AG04449 (cell line): ENCODE measurements at places on chromosomes 6 and 20.

GRCh38 chr20:54398814-54399213 is 76.6 kb upstream of the DOK5 start:
- DNase-seq: no peak

GRCh38 chr20:19625426-19625825 is 132.6 kb upstream of the RIN2 start:
- no peak for DNase-seq

DNA sequence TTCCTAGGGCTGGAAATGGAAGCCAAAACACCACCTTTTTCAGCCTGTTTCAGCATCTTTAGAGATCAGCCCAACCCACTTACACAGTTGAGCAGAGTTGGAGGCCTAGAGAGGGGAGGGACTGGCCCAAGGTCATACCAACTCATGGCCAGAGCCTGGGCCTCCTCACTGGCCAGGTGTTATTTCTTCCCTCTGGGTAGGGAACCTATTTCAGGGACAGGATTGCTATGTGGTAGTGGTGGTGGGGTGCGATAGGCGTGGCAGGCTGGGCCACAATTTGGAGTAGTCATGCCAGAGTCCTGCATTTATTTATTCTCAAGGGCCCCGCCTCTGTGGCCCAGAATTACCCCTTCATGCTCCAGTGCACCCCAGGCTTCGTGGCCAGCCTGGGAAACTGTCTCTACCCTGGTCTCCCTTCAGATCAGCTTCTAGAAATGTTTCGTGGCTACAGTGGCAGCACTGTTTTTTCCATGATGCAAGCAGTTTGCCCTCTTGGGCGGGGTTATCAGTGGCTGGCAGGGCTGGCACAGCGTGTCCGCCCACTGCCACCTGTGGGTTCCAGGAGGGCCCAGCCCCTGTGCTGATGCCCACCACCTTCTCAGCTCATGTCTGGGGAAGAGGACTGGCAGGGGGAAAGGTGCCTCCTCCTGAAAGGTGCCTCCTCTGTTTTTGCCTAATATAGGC is 6.2 kb downstream of the VEGFA start:
- DNase-seq: no peak

DNA sequence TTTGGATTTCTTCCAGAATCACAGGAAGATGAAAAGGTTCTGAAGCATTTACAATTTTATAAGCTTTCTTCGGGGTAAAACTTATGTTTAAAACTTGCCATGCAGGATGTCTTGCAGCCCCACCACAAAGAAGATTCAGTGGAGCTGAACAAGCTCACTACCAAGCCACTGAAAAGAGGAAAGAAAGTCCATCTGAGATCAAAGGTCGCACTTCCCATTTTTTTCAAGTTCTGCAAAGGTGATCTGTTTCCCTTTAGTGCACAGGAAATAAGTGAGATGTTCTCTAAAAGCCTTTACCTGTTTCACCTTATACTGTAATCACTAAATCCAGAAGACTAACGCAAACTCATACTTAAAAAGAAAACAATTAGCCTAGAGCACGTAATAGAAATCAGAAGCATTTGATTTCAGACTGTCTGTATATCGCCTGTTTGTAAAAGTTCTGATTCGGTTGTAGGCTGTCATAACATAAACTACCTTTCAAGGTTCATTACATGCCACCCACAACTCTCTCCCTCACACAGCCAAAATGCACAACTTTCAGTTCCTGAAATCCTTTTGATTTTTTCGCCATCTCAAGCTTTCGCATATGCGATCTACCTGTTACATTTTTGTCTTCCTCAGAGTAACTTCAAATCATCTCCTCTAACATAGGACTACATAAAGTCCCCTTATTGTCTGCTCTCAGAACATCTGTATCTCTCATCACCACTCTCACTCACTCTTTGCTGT is 1.8 kb downstream of the ECHDC1 start:
- DNase-seq: no peak

GRCh38 chr20:51801122-51801822 is 1.0 kb downstream of the SALL4 start:
- no peak for DNase-seq

- DNase-seq: no peak
Observed at GRCh38 chr6:38518511-38519304, 121.0 kb downstream of the BTBD9 start.

GRCh38 chr20:56957737-56958553 is 308.5 kb downstream of the BMP7 start:
- DNase-seq: no peak

DNA sequence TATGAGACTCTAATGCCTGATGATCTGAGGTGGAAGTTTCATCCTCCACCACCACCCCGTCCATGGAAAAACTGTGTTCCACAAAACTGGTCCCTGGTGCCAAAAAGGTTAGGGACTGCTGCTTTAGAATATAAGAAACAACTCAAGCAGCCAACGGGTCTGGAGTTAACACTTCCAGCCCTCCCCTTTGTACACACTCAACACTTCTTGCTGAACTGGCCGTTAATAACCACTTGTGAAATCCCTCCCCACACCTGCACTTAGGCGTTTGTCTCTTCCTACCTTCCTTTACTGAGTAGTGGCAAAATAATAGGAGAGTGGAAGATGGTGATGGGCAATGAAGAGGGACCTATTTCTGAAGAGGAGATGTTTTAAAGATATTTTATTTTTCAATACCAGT is 10.5 kb downstream of the SAYSD1 start:
- no peak for DNase-seq

DNA sequence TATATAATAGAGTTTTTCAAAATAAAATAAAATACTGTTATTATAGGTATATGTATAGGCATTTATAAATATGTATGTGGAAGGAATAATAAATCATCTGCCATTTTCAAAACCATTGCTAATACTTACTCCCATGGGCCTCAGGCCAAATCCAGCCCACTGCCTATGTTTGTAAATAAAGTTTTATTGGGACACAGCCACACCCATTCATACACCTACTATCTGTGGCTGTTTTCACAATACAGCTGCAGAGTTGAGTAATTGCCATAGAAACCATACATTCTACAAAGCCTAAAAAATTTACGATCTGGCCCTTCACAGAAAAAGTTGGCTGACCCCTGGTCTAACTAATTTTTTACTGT is 9.5 kb downstream of the ALDH5A1 start:
- DNase-seq: no peak

DNA sequence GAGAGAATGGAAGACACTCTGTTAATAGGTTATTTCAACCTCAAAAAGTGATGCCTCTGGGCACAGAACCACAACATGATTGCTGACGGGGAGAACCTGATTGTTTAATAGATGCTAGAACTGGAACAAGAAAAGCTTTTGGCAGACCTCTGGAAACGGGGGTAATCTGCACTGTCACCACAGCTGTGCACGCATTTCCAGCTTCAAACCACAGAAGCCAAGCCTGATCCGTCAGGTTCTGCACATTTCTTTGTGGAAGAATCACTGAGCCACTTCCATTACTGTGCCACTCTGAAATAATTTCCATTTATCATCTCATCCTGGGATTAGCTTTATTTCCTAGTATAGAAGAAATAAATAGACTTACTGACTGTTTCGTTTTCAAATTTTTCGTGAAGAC is 309.3 kb downstream of the FARS2 start:
- DNase-seq: no peak

- no peak for DNase-seq
Observed at GRCh38 chr6:148703900-148704299, 42.9 kb upstream of the UST start.

GRCh38 chr6:109834131-109834530 is 143.0 kb downstream of the FIG4 start:
- no peak for DNase-seq

- DNase-seq: no peak
Observed at GRCh38 chr6:116309001-116309400, 29.3 kb upstream of the TSPYL1 start.

GRCh38 chr6:33882154-33882553 is 78.4 kb upstream of the MLN start:
- DNase-seq: no peak

GRCh38 chr20:63246490-63247288 is 7.6 kb downstream of the NKAIN4 start:
- DNase-seq: no peak
